ENCODE measurements at places on chromosomes 7 and 10.

DNA sequence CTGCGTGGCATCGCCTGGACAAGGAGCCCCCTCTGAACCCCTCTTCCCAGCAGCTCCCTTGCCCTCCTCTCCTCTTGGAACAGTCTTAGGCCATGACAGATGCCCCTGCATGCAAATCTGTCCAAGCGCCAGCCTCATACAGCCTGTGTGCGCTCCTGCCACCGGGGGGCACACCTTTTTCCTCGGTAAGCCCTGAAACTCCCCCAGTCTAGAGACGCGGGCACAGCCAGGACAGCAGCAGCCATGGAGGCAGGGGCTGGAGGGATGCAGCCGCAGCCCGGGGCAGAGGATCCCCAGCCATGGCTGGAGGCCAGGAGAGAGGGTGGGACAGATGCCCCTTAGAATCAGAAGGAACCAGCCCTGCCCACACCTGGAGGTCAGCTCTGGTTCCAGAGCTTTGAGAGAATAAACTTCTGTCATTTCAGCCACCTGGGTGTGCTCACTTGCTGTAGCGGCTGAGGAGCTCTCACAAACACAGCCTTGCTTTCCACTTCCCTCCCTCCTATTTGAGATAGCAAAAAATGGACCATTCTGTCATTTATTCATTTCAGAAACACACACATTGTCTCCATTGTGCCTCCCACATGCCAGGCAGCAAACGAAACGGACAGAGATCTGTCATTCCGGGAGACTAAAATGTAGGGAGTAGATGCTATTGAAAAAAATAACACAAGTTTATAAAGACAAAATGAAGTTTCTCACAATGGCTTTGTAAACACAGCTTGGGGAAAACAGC is 241.5 kb downstream of the WDR37 start:
- DNase-seq = no peak

DNA sequence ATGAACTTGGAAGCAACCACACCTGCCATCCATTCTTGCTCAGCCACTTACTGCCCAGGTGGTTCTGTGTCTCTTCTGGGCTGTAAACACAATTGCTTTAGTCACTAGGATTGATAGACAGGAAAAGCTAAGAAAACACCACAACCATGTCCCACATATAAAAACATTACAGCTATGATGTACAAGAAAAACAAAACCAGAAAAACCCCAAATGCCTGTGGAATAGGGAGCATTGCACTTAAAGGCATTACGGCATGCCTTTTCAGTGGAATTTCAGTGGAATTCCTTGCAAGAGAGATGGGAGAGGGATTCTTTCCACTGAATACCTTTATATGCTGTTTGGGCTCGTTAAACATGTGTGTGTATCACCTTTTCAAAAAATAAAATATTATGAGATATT is 44.2 kb upstream of the GPR26 start:
- no peak for DNase-seq

GRCh38 chr7:26667514-26668133 is 196.8 kb downstream of the SKAP2 start:
- DNase-seq = peak; percentile 51

DNA sequence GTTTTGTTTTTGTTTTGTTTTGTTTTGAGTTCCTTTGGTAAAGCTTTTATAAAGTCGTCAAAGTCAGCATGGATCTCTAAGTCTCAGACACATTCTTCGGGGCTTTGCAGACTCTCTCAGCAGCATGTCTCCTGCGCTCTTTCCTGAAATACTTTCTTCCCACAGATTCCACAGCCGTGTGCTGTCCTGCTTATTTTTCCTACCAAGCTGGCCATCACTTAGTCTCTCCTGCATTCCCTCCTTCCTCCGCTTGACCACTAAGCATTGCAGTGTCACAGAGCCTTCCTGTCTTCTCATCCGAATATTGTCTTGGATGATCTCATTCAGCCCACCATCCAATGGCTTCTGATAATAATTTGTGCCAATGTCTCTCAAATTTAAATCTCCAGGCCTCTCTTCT is 434.3 kb upstream of the C7orf33 start:
- DNase-seq = no peak

DNA sequence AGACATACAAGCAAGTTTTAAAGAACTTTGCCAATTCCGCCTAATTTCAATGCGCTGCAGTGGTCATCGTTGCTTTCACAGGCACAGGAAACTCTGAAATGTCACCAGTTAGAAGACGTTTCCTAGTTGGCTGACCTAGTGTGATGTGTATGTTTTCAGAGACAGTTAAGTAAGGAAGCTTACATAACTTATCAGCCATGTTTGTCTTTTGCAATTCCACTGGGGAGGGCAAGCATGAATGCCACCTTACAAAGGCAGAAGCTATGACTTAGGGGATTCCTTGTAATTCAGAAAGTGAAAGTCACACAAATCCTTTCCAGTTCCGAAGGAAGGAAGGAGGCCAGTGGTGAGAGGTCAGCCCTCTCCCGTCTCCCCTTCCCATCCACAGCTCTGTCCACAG is 15.0 kb upstream of the NPS start:
- DNase-seq = no peak

GRCh38 chr10:111171183-111171582 is 94.4 kb downstream of the ADRA2A start:
- DNase-seq = no peak

- no peak for DNase-seq
These were observed 76.4 kb downstream of the FAM107B start for GRCh38 chr10:14698111-14698828.

GRCh38 chr10:22351131-22351703 is 5.9 kb downstream of the SPAG6 start:
- DNase-seq = no peak

DNA sequence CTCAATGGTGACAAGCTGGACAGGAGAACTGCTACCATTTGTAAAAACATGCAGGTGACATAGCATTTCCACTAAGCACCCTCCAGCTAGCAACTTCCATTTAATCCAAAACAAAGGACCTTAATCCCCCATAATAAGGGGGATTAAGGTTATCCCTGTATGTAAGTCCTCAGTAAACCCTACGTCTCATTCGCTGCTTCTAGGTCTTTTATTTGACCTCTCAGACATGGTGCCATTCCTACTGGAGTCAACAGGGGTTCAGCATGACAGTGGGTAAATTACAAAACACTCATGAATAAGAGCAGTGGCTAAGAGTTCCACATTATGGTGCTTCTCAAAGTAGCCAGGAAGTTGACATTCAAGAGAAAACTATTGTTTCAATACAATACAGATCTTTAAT is 121.8 kb upstream of the CAV2 start:
- no peak for DNase-seq

GRCh38 chr10:101766306-101766705 is 9.6 kb downstream of the FGF8 start:
- DNase-seq = no peak

GRCh38 chr10:122152544-122152943 is 118.6 kb upstream of the BTBD16 start:
- DNase-seq = no peak

DNA sequence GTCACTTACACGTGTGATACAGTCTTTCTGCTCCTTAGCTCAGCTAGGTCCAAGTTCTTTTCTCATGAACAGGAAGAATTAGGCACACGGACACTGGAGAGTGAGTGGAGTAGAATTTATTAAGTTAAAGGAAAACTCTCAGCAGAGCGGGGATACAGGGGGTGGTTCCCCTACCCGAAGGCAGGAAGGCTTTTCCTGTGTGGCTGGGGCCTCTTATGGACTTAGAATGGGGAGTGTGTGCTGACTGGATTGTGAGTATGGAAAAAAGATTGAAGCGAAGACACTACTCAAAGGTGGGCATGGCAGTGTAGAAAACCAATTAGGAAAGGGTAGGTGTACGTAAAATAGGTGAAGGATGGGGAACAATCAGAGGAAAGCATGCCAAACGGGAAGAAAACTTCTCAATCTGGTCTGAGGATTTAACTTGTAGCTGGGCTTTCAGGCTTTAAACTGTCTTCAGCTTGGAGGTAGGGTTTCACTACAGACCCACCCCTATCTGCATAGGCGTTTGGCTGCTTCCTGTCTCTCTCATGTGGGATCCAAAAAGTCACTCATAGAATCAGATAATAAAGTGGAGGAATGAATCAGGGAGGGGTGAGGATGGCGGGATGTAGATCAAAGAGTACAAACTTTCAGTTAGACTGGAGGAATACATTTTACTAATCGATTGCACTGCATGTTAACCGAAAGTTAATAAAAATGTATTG is 104.2 kb downstream of the ANKRD7 start:
- DNase-seq = no peak

DNA sequence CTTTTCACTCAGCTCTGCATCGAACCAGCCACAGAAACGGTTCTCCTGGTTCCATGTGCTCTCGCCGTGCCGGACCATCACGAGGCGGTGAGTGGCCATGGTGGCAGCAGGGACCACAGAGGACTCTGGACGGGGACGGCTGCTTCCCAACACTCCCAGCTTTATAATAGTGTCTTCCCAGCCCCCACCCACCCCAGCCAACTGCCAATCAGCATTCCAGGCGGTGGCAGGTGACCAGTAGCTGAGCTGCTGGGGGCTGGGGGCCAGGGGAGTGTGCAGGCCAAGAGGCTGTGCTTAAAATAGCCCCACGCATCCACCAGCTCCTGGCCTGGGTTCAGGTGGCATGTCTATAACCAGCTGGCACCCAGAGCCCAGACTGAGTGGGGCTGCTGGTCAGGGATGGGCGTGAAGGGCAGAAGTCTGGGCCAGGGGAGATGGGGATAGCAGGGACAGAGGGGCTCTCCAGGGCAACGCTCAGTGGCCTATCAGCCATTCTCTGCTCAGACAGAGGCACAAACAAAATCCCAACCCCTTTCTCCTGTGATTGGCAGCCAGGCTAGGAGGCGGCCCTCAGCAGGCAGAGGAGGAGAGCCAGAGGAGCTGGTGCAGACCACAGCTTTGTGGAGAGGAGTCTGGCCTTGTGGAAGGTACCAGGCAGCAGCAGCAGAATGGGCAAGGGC is at the start of gene PGAM2:
TSS of gene PGAM2 (minus strand) at position 137 of the 680 bp plus-strand sequence. CDS start at position 99, 38 bp downstream.
- no peak for DNase-seq

DNA sequence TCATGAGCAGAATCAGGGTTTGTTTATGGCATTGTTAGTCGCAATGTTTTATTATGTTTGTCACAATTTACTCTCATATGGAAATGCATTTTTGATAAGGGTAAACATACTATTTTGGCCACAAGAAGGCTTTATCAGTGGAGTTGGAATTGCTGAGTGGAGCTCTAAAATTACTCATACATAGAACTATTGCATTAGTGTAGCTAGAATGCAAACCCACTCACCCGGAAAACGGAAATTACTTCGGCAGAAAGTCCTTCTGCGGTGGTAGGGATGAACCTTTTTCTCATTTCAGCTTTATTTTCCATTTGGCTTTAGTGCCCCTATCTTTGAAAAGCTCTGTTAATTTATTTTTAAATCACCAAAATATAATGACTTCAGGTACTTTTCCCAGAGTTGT is 42.8 kb upstream of the NPY start:
- no peak for DNase-seq

GRCh38 chr10:133445268-133445732 is 8.4 kb upstream of the SCART1 start:
- no peak for DNase-seq

DNA sequence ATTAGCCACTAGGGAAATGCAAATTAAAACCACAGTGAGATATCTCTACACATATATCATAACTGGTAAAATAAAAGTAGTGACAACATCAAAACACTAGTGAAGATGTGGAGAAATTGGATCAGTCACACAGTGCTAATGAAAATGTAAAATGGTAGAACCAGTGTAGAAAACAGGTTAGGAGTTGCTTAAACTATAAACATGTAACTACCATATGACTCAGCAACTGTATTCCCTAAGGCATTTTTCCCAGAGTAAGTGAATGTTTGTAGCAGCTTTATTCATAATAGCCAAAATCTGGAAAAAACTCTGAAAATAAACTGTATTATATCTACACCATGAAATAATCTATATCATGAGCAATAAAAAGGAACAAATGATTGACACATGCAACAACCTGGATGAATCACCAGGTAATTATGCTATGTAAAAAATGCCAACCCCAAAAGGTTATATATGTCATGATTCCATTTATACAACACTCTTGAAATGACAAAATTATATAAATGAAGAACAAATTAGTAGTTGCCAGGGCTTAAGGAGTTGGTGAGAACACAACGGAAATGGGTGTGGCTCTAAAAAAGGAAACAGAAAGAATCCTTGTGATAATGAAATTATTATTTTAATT is 22.8 kb downstream of the SLC25A40 start:
- no peak for DNase-seq

GRCh38 chr10:86169506-86170254 is 196.9 kb downstream of the GRID1 start:
- no peak for DNase-seq

DNA sequence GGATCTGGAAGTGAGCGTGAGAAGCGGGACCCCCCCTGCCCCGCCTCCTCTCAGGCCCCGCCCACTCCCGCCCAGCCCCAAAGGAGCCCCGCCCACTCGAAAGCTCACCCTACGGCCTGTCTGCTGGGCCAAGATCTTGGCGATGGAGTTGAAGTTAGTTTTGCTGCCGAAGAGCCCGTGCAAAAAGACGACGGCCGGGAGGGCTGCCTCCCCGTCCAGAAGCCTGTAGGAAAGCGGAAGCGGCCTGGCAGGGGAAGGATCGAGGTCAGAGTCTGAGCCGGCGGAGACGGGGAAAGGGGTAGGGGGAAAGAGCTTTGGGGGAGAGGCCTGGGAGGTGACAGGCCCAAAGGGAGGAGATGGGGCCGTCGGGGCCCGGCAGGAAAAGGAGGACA is 386 bp downstream of the ABHD11 start:
- DNase-seq = peak; percentile 65

- DNase-seq = no peak
These were observed 41.8 kb downstream of the CNNM1 start for GRCh38 chr10:99370993-99371392.

GRCh38 chr10:24556126-24556749 is 167.4 kb downstream of the ARHGAP21 start:
- DNase-seq = no peak

GRCh38 chr10:7345717-7346116 is 65.1 kb downstream of the SFMBT2 start:
- no peak for DNase-seq

DNA sequence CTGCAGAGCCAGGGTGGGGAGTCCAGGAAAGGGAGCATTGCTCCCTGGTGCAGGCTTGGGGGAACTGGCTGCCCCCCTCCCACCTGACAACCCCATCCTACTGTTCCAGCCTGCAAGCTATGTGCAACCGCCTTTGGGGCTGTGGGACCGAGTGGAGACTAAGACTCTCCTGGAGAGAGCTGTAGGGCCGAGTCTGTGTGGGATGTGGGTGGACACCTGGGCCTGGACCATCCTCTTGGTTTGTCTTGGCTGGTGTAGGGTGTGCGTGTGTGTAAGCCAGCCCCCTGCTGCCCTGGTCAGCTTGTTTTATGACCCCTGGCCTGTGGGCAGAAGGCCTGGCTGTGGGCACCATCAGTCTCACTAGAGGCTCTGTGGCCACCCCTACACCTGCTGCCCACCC is 1.6 kb upstream of the RAMP3 start:
- no peak for DNase-seq

- no peak for DNase-seq
These were observed 35.4 kb downstream of the ADAP1 start for GRCh38 chr7:919114-919442.

- no peak for DNase-seq
These were observed 33.7 kb upstream of the BHLHA15 start for GRCh38 chr7:98177553-98177952.
